ENCODE measurements at places on chromosomes 13 and 19.

GRCh38 chr19:23917856-23918255 is 3.2 kb downstream of the ZNF726 start:
- DNase-seq: no peak

DNA sequence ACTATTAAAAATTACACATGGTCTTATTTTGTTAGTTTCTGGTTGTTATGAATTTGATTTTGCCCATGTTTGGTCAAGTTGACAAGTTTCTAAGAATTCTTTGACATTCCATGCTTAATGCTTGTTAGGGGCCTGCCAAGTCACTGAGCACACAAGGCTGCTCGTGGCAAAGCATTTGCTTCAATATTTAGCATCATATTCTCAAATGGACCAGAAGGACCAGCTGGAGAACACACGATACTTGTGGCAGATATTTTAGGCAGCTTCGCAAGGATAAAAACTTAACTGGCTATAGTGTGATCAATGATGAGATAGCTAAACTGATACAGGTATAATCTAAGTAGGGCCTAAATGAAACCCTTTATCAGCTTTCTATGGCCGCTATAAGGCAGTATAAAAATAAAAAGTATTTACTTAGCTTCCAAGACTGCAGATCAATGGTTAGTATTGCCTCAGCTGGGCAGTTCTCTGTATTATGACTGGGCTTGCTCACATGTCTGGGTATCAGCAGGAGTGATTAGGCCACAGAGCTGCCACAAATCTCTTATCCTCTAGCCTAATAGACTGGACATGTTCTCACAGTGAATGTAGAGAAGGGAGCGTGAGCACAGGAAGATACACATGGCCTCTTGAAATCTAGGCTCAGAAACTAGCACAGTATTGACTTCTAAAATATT is 155.9 kb upstream of the SPRY2 start:
- DNase-seq: no peak

DNA sequence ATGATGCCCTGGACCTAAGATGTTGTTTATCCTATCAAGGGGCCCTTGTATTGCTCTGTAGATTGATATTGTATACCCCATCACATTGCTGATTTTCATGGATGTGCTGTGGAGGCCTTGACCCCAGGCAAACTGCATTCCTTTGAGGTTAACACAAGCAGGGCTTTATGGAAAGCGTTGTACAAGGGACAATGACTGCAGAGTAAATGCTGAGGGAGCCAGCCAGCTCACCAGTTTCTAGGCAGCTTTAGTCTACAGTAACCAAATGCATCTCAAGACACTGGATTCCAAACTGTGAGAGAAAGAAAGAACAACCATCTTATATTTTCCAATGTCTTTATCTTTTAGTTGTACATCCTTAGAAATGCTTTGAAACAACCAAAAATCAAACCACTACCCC is 34.1 kb upstream of the EDNRB start:
- no peak for DNase-seq

DNA sequence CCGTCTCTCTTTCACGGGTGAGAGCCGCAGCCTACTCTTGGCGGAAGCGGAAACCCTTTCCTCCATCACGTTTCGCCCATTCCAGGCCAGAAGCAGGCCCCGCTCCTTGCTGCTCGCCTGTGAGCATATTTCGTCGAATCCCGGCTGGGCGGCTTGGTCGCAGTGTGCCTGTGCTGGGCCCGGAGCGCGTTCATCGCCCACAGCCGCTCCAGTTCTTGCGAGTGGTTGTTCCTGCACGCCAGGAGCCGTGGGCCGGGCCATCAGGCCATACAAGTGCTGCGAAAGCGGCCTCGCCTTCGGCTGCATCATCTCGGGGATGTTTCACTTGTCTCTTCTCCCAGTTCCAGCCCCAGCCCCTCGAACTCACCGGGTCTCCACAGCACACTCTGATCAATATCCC is 65.0 kb downstream of the ZNF627 start:
- DNase-seq: no peak

GRCh38 chr19:22832031-22832762 is at the start of gene ZNF723:
ZNF723 (plus strand) TSS chr19:22832291; CDS start chr19:22832380, 89 bp downstream.
- no peak for DNase-seq

- DNase-seq: no peak
Observed at GRCh38 chr13:77698201-77699058, 943 bp downstream of the SLAIN1 start.

DNA sequence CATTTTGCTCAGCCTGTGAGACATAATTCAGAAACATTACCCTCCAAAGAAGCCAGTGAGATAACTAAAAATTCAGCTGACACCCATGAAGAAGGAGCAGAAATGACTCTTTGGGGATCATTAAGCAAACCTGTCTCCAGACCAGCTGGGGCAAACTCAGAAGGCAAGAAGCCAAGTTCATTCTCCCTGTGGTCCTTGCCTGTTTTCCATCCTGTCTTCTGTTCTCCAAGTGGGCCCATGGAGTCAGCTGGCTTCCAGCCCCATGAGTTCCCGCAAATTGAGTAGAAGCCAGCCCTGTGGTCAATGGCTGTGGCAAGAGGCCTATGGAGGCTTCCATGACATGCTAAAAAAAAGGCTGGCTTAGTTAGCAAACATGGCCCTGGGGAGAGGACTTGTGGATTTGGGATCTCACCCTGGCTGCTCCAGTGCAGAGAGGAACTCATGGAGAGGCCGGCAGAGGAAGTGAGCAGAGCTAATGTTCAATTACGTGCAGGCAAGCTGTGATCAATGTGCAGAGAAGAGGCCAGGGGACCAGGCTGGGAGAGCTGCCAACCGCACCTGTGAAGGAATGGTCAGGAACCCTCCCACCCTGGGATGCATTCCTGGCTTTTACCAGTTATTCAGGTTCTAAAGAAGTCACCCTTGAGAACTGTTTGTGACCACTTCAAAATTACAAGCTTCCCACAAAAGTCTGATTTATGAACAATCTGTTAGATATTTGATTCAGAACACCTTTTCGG is 229.1 kb downstream of the TSHZ3 start:
- no peak for DNase-seq

DNA sequence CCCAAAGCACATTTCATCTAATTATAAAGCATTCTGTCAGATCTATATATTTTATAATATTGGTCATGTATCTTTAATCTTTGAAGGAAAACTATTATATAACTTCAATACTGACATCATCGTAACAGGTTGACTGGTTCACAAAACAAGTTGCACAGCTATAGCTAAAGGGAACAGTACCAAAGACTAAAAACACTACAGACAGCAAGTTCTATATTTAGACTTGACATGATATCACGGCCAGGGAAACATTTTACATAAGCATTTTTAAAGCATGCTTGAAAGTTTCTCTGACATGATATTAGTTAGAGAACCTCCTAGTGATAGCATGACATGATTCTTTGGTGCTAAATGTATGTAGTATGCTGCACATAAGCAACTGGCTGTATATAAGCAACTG is 182.5 kb downstream of the NDFIP2 start:
- no peak for DNase-seq

DNA sequence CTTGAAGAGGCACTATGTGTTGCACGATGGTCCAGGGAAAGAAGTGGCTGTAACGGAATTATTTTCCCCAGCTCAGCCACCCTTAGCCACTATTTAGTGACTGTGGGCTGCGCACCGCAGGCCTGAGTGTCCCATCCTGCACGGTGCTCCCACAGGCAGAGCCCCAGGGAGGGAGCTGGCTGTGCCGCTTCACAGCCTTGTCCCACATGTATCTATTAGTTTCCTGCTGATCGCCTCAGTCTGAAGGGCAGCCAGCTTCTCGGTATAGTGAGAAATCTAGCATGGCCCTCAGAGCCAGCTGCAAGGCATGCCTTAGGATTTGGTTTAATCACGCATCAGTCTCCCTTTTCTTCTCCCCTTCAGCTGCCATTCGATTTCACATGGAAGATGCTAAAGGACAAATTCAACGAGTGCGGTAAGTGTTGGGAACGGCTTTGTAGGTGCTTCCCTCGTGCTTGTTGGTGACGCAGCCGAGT is 15.7 kb downstream of the PRAM1 start:
- DNase-seq: no peak

DNA sequence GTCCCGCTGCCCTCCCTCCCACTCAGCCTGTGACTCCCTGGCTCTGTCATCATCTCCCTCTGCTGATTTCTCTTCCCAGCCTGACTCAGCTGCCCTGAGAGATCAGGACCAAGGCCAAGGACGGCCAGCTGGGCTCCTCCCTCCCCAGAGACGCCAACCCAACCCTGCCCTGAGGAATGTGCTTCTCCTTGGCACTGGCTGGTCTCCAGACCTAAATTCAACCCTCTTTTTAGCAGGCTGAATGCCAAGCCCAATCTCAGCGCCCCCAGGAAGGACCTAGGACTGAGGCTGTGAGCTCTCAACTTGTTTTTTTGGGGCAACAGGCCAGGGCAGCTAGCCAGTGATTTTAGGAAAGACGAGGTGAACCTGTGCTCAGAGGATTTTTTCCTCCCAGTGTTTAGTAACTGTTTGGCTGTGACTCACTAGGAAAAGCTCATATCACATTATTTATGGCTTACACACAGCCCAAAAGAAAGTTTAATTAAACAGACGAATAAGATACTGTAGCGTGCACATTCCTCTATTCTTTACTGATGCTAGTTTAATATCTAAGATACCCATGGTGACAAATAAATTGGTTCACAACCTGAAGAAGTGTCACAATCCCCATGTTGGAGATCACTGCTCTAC is 7.4 kb upstream of the IGFL1 start:
- DNase-seq: peak; percentile 62

DNA sequence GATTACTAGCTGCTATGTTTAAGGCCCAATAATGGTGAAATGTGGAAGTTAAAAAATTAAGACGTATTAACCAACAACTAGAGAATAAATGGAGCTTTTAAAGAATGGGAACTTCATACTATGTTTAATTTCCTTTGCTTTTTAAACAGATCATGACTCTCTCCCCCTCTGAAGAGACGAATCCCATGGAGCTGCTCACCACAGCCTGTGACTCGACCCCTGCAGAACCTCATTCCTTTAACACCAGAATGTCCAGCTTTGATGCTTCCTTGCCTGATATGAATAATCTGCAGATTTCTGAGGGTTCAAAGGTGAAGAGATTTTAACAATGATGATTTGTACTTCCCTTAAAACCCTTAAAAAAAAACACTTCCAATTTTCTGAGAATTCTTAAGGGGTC is 53.0 kb downstream of the ZAR1L start:
- no peak for DNase-seq

DNA sequence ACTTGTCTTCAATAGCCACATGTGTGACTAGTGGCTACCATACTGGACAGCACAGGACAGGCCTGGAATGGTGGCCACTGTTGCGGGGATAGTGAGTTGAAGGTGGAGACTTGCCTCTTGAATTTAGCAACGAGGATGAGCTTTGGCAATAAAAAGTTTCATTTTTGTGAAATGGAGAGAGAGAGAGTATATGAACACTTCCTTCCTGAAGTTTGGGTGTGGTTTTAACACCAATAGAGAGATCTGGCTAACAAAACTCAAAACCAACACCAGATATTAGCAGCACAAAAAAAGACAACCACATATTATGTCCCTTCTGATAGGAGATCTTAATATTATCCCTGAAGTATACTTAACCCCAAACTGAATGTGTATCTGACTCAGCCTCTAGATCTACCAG is 6.3 kb upstream of the LRFN3 start:
- DNase-seq: no peak

DNA sequence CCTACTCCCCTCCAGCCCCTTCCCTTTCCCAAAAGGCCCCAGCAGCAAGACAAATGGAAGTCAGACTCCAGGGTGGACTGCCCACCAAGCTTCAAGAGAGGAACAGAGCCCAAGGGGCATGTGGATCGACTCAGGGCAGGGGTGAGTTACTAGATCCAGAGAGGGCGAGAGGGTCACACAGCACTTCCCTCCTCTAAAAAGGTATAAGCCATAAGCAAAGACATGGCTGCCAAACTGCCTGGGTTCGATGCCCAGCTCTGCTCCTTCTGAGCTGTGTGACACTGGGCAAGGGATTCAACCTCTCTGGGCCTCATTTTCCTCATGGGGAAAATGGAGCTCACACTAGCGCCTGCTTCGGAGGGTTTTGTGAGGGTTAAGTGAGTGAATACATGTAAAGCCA is 3.8 kb downstream of the PPP1R14A start:
- DNase-seq: no peak

Measured in NCI-H460 (cell line).